ENCODE measurements at places on chromosomes 11 and 22.

- no peak for DNase-seq
These were observed 9.2 kb upstream of the MCHR1 start for GRCh38 chr22:40670058-40670457.

- DNase-seq = no peak
These were observed 64.7 kb downstream of the TRIM29 start for GRCh38 chr11:120073196-120073595.

DNA sequence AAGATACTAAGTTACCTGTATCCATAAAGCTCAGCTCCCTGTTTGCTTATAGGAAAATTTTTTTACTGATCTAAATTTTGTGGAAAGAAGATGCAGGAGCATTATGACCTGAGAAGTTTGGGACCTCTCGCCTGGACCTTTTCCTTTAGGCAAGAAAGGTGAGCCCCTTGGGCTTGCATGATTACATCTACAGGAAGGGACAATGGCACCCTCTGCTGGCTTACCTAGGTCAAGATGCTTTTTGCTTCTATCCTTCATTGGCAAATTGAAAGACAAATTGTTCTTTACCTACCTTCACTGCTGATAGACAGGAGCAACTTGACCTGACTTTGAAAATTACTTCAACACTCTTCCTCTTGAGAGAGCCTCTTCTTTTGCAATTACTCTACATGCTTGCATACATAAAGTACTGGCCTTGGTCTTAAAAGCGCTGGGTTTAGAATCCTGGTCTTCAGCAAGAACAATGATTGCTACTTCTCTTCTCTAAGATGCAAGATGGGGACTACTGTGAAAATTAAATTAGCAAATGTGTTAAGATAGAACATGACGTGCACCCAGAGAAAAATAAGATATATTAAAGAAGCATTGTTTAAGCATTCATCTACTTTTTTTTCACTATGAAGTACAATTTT, 147.2 kb downstream of the TRPC6 start:
- no peak for DNase-seq

GRCh38 chr22:39638958-39639357, 68.4 kb downstream of the CACNA1I start:
- DNase-seq = no peak

DNA sequence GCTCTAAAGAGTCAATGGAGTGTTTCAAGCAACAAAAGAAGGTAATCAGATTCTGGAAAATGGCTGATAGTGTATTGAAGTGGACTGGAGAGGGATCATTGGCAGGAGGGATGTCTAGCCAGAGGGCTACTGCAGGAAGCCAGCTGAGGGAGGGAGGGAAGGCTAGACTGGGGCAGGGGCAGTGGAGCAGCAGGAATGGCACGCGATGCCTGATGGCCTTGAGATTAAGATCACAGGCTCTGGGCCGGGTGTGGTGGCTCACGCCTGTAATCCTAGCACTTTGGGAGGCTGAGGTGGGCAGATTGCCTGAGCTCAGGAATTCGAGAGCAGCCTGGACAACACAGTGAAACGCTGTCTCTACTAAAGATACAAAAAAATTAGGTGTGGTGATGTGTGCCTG, 47.5 kb upstream of the PRDM11 start:
- no peak for DNase-seq

DNA sequence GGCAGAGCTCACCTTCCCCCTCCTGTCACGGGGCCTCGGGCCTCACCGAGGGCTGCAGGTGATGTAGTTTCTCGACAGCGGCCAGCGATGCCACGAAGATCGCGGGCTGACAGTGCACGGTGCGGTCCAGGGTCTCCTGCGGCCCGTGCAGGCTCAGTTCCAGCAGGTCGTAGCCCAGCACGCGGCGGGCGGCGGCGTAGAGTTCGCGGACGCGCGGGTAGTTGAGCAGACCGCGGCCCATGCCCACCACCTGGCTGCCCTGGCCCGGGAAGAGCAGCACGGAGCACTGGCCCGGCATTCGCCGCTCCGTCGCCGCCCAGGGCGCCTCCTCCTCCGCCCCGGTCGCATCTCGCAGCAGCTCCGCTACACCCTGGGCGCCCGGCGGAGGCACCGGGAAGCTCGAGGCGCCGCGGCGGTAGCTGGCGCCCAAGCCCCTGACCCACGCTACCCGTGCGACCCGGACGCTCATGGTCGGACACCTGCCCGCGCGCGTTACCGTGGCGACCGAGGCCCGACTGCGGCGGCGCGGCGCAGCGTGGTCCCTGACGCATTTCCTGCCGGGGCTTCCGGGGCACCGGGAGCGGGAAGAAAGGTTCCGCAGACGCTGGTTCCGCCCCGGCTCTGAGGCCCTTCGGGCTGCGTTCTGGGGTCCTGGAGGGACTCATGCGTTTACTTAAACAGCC, at the start of gene MCAT:
Gene MCAT, minus strand, starts transcription at position 519 of the 683 bp plus-strand sequence. Its CDS starts 50 bp downstream, at position 469.
- DNase-seq = peak; percentile 83

DNA sequence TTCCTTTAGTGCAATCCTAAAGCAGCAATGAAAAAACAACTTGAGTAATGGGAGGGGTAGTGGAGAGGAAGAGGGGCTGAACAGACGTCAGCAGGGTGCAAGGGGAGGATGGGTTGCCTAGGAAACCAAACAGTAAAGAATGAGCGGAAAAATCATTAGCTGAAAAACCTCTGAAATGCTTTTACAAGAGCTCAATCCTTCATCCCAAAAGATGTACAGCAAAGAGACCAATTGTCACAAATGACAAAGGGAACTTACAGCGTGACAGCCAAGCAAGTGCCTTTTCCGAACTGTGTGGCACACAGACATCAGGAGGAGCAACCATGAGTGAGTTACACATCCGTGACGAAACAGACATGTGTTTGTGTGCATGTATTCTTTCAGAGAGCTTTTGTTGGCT, 104.6 kb downstream of the SIK3 start:
- DNase-seq = peak; percentile 76

GRCh38 chr11:11992257-11993212, 15.9 kb downstream of the DKK3 start:
- DNase-seq = no peak

DNA sequence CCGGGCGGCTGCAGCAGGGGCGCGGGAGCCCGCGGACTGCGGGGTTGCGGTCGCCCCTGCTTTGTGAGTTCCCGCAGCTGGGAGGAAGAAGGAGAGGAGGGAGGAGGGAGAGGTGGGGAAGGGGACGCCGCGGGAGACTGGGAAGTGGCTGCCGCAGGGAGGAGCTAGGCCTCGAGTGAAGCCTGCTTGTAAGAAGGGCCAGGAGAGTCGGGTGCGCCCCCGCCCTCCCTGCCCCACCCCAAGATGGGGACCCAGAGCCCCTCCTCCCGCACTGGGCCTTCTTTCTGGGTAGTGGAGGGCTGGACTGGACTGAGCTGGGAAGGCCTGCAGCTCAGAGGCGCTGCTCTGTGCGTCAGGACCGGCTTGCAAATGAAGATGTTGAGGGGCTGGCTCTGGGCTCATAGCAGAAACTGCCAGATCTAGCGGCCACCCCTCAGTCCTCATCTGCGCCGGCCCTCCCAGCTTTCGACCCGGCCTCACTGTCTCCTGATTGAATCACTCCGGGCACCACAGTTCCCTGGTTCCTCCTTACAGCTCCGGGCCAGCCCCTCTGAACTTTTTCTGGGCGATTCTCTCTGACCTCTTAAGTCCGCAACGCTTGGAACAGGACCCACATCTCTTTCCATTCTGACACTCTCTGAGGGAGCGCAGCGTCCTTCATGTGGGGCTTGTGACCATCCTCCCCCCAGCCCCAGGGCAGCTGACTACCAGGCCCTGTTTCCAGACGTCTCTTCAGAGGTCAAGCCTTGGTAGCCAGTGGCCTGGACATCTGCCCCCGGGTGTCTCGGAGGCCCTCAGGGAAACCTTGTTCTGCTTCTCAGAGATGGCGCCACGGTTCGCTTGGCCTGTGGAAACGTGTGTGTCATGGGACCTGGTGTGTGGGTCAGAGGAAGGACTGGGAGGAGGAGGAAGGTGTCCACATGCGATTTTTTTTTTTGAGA, 21.9 kb downstream of the SERPINH1 start:
- DNase-seq = no peak

DNA sequence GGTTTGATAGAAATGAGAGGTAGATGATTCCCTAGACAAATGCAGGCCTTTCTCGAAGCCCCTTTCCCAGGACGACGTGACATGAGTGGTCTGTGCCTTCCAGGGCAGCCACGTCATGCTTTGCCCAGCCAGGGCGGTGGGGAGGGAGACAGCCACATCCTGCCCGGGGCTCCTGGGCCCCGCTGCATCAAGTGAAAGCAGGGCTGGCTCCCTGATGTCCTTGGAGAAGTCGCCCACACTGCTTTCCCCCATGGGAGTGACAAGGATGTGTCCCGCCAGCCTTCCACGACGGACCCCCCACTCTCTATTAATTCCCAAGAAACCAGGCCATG, 13.2 kb downstream of the PPARA start:
- DNase-seq = no peak

- no peak for DNase-seq
These were observed 23.4 kb downstream of the SYN3 start for GRCh38 chr22:33034753-33035152.

- DNase-seq = no peak
These were observed 64.8 kb downstream of the PHF21B start for GRCh38 chr22:44944883-44945601.

DNA sequence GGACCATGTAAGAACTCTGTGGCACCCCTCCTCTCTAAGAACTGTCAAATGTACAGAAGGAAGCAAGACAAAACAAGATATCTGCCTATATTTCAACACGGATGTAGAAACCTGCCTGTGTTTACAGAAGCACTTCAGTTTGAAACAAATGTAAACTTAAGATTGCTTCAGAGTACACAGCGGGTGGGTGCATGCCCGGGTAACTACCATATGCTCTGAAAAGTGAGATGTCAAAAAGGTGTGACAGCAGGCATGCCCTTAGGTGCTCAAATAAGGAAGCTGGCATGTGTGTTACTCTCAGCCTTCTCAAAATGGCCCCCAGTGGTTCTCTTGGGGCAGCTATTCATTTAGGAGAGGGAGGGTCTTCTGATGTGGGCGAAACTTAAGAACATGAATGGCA, 5.2 kb downstream of the ACP2 start:
- DNase-seq = no peak

- DNase-seq = no peak
These were observed 84.9 kb upstream of the HMGXB4 start for GRCh38 chr22:35172442-35172841.

GRCh38 chr11:75076671-75077070, 20.0 kb downstream of the OR2AT4 start:
- DNase-seq = no peak

- no peak for DNase-seq
These were observed 276.9 kb downstream of the FAM76B start for GRCh38 chr11:95512682-95513081.

DNA sequence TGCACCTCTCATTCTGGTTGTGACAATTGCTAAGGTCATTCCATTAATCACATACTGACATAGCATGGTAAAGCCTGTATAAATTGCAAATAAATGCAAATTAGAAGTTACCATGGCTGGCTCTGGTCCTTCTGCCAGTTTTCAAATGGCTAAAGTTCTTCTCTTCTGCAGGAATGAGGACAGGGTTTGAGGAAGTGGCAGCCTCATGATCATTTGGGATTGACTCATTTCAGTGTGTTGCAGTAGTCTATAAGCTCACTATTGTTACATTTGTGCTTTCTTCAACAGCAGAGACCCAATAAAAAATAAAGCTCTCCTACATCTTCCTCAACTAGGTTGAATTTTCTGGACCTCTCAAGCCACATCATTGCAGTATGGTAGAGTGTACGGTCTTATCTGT, 60.3 kb downstream of the NECTIN1 start:
- DNase-seq = no peak

DNA sequence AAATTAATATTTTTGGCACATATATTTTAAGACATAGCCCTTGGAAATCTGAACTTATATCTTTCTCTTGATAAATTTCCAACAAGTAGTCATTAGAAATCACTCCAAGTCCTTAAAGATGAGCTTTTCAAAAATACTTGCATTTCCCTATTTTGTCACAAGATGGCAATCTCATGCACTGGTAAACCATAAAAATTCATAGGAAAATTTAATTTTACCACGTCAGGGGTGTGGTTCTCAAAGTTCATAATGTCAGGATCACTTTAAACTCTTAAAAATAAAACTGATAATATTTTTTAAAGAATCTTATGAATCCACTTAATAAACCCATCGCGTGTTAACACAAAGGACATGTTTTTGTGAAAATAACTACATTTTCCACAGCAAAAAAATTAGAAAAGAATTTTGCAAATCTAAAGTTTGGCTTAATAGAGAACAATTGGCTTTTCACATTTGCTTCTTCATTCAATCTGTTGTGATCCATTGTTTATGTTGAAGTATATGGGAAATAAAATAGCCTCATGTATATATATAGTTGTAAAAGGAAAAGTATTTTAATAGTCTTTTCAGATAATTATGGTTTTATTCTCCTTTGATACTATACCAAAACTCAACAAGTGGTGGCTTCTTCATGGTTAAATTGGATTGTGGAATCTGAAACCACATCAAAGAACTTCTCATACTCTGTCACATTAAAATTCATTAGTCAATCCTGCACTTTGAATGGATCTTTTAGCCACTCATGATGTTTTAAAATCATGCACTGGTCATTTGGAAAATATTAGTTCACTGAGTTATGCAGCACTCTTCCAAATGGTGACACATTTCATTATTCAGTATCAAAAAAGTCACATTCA, 169.1 kb downstream of the CADM1 start:
- DNase-seq = no peak

DNA sequence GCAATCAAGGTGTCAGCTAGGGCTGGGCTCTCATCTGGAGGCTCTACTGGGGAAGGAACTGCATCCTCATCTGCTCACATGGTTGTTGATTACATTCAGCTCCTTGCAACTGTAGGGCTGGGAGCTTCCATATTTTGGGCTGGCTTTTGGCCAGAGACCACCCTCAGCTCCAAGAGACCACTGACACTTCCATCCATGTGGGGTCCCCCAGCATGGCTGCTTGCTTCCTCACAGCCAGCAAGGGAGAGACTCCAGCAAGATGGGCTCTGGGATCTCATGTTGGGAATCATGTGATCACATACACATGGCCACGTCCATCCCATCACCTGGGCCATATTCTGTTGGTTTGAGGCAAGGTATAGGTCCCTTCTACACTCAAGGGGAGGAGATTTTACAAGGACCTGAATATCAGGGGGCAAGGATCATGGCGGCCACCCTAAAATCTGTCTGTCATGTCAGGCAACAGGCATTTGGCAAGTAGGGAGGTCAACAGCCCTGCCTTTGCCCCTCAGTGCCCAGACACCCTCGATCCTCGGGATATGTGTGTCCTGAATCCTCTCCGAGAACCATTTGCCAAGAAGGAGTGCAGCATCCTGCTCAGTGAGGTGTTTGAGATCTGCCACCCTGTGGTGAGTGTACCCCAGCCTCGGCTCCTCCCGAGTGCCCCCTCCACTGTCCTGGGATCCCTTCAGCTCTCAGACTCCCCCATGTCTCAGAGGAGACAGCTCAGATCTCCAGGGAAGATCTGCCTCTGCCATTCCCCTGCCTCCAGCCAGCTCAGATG, 48.7 kb downstream of the OTOG start:
- DNase-seq = no peak

DNA sequence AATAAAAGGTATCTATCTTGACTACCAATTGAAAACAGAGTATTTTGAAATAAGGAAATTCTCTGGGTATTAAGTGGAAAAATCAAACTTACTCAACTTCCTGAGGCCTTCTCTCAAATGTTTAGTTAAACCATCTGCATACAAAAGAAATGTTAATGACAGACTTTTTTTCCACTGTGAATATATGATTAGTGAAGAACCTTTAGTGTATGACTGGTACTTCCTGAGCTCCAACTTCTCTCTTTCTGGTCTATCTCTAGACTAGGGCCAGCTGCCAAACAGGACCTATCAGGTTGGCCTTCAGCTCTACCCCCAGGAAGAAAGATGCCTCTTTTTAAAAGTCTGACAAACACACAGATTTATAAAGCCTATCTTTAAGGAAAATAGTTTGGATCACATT, 68.8 kb upstream of the SCUBE2 start:
- no peak for DNase-seq

GRCh38 chr11:109991835-109992234, 101.4 kb upstream of the ZC3H12C start:
- no peak for DNase-seq
